ENCODE measurements at places on chromosomes 2 and 18.

DNA sequence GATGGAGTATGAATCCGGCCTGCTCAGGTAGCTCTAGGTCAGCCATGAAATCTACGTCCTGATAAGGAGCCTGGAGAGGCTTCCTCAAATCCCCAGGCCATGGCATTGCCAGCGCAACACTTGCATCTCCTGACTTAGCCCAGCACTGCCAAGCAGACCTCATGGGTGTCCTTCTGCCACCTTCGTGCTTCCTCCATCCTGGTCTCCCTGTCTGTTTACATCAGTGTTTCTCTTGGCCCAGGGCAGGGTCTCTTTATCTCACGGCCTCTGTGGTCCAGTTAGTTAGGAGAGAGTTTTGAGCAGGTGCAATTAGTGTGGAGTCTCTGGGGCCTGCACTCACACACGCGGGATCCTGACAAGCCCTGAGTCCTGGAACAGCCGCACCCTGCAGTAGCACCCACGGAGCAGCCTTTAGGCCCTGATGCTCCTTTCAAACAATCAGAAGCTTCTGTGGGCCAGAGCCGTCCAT is 193.1 kb upstream of the ARL4C start:
- no peak for DNase-seq

DNA sequence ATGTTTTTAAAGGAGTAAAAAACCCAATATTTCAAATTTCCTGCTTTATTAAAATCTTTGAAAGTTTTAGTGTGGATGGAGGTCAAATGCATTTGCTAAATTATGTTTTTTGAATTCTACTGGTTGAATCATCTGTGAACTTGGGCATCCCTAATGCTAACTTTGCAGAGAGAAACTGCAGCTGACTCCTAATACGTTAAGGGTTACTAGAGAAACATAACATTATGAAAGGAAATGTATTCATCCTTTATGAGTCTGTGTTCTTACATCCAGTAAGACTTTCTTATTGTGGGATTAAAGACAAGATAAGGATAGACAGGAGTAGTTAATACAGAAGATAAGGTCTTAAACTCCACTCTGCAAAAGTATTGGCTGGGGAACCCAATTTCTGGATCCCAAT is 140.6 kb downstream of the FAM124B start:
- DNase-seq: no peak

GRCh38 chr2:225660262-225661131 is 261.0 kb downstream of the NYAP2 start:
- DNase-seq: peak; percentile 77

DNA sequence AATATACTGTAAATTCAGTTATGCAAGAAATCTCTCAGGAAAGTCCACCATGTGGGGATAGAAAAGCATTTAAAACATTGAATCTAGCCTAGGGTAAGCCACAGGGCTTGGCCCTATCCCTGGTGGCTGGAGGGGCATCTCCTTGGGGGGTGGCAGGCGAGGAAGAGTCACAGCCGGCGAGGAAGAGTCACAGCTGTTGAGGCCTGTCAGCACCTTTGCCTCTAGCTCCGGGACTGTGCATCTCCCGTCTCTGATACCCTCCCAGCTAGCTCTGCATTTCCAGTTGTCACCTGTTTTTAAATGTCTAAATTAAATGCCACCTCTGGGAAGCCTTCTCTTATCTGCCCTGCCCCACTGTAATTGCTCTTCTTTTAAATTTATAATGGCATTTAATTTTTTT is 276.7 kb downstream of the ZNF407 start:
- DNase-seq: no peak

- peak; percentile 72 for DNase-seq
These were observed 5.3 kb upstream of the FOSL2 start for GRCh38 chr2:28387082-28387960.

DNA sequence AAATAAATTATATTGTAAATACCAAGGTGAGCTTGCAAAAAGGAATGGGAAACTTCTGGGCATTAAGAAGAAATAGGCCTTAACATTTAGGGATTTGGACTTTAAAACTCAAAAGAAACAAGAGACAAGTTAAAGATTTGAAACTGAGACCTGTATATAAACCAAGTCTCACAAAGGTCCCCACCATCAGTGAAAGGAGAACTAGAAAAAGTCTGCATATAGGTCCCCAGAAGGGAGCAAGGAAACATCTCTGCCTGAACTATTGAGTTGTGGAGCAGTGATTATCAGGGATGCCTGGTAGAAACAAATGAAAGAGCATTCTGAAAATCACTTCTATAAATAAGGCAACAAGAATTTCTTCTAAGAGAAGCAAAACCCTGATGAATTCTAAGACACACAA is 30.5 kb upstream of the ITGAV start:
- no peak for DNase-seq

DNA sequence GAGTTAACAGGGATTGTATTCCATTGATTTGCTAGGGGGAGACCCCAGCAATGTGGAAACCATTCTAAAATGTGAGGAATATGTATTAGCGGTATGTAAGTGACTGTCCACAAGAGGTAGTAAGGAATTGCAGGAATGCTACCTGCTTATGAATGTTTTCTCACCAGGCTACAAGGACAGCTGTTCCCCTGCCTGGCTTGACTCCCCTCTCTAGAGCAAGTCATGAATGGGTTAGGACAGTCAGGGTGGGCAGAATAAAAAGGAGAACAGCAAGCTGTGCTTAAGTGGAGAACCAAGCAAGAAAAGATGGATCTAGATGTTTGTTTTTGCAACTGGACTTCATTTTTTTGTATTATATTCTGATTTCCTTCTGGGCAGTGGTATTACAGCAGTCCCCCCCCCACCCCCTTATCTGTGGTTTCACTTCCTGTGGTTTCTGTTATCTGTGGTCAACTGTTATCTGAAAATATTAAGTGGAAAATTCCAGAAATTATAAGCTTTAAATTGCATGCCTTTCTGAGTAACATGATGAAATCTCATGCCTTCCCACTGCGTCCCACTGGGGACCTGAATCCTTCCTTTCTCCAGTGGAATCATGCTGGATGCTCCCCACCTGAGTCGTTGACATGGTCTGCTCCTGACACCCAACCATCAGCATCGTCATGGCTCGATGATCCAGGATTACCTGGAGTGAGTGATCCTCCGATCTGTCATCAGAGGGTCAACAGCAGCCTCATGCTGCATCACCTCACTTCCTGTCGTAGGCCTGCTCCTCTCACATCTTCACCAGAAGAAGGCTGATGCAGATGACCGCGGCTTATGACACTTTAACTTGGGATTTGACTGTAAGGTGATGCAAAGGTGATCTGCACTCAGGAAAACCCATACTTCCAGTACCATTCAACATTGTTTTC is 52.2 kb downstream of the VAPA start:
- no peak for DNase-seq

Data from ELR (cell line).